ENCODE measurements at places on chromosomes 2 and 18. TPM values are rescaled to one million over a fixed set of nuclear protein-coding genes. Genes with fewer than 3 reads are reported as not detected.
A peak's percentile ranks its signal among the peaks of the same experiment; 100 is the strongest.

RAB31 gene
- total RNA-seq: 1.3 TPM

DNA sequence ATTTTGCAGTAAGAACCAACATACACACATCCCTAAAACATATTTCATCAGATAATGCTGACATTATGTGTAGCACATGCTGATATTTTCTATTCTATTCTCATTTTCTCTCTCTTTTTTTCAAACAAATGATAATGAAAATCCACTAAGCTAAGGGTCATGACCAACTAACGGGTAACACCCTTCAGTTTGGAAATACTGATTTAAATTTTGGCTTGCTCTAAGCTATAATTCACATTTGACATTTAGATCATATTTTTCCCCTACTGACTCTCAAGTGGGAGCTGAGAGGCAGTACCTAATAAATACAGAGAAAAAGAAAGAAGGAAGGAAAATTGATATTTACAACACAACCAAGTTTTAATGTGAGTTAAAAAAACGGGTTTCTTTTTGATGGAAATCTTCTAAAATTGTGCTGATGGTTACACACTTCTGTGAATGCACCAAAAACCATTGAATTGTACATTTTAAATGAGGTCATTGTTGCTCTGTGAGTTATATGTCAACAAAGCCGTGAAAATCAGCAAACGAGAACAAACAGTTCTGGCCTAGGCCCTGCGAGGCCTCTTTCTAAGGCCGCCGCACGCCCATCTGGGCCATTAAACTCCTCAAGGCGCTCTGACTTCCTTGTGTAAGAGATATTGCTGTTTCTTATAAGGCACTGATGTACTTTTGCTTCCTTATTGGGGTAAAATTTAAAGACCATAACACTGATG is 124.2 kb downstream of the GALR1 start:
- DNase-seq: no peak

DNA sequence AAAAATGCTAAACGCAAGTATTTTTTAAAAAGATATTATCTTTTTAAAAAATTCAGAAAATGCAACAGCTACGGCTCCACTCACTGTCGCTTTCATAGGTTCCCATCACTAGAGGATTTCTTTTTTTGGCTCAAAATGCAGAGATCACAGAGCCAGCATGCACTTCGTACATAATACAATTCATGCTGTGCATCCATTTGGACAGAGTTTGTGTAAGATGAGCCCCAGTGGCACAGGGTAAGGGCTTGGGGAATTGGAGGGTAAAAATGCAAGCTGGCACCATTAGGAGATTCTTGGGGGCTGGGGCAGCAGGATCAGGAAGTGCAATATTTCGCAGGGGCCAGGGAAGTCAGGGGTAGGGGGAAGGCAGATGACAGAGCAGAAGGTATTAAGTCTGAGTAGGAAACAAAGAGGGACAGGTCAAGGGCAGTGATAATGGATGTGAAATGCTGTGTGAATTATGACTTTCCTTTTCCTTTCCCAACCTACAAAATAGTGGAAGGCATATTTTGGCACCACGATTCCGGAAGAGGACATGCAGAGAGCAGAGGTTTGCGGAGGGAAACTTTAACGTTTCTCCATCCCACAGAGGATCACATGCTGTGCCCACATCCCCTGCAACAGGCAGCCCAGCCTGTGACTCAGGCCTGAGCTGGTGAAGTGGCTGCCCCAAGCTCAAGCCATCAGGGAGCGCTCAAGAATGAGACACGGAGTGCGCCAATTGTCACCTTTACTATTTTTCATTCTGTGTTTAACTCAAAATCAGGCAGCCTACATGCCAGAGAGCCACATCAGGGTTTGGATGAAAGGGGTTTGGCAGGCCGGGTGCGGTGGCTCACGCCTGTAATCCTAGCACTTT is 4.7 kb downstream of the CAPG start:
- peak; percentile 43 for DNase-seq

- no peak for DNase-seq
These were observed 67.0 kb upstream of the ITGB6 start for GRCh38 chr2:160267022-160267421.

SNED1 gene
- 82.5 TPM for total RNA-seq

DNA sequence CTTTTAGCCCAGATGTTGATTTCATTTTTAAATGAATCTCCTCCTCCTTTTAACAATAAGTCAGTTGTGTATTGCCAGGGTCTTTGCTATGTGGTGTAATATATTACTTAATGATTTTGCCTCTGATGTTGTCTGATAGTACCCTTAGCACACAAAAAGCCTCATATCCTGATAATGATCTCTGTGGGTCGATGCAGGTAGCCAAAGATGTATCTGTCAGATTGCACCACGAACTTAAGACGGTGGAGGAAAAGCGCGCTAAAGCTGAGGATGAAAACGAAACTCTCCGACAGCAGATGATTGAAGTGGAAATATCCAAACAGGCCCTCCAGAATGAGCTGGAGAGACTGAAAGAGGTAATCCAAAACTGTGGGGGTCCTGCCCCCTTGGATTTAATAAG is 14.8 kb downstream of the MTCL1 start:
- no peak for DNase-seq

DNA sequence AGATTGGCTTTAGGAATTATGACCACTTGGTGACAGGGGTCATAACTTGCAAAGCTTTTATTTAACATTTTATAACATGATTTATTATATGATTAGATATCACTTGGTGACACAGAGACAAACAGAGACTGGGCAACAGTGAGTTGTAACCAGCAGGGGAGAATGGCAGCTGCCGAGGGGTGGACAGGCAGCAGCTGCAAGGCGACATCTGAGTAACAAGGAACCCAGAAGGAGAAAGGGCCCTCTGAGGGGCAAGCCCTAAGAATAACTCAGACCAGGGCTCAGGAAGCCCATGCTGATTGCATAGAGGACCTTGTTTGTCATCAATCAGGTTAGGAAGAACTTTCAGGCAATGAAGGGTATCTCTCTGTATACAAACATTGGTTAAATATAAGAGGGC is 339.9 kb upstream of the SOX11 start:
- no peak for DNase-seq

CD8B2 gene
- total RNA-seq: 2.2 TPM

GBX2 gene
- total RNA-seq: not detected

- no peak for DNase-seq
These were observed 547.3 kb downstream of the PLCL1 start for GRCh38 chr2:198351647-198352046.

DNA sequence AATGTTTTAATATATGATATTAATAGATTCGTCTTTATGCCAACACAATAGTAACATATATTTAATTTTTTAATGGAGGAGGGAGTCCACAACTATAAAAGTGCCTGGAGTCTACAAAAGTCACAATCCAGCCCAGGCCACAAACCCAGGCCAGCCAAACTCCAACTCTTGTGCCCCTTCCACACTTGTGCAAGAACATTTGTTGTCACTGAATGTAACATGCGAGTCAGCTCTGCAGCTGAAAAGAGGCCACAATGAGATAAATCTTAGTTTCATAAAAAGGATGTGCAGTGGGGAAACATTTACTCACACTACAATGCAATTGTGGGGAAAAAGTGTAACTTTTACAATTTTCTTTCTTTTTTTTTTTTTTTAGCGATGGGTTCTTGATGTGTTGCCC is 110.8 kb downstream of the MCFD2 start:
- DNase-seq: no peak

FBXO41 gene
- total RNA-seq: 19.6 TPM

DNA sequence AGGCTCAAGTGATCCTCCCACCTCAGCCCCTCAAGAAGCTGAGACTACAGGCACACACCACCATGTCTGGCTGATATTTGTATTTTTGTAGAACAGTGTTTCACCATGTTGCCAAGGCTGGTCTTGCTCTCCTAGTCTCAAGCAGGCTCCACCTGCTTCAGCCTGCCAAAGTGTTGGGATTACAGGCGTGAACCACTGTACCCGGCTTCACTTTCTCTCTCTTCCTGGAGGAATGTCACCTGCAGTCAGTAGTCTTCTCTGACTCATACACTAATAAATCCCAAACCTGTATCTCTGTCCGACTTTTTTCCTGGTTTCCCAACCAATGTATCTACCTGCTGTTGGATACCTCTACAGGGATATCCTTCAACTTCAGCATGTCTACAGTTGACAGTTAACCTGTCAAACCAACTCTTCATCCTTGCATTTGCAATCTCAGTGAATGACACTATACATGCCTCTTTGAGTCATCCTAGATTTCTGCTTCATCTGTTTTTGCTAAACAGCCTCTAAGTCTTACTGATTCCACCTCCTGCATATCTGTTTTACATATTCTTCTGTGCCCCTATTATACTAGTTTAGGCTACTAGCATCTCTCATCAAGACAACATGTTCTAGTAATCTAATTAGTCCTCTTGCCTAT is 54.5 kb downstream of the RBBP8 start:
- no peak for DNase-seq

UGT1A1 gene
- total RNA-seq: not detected

DNA sequence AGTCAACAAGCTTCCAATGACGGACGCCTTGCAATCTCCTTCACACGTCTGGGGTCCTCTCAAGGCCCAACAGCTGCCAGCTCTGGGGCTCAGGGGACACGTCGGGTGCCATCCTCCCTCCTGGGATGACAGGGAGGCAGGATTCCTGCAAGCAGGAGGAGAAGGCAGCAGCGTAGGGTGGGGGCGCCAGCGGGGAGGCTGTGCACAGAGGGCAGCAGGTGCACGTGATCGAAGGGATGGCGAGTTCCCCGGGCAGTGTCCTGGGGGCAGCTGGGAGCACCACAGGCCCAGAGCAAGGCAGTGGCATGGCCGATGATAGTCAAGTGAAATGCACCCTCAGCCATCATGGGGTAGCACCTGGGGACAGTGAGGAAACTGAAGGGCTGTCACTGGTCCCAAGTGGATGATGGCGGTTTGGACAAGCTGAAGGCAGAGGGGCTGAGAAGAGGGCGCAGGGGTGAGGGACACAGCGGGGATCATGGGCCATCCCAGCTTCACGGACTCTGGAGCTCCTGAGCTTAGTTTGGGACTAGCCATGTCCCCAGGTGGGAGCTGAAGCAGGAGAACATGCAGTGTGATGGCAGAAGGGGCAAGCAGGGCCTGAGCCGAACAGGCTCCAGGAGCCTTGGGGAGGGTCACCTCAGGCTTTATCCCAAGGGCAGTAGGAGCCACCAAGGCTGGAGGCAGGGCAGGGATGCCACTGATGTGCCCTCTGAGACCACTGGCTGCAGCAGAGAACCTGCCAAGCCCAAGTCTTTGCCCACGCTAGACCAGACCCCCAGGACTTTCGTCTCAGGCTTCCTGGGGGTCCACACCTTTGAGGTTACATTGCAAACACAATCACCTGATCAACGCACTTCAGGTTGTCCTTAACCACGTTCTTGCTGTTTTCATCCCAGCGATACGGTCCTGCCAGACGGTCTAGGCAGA is 16.3 kb upstream of the SNED1 start:
- DNase-seq: no peak

Measured in T-cell (primary cell).